ENCODE measurements at places on chromosomes 1 and 21.

- no peak for DNase-seq
These were observed 18.9 kb downstream of the TNNT2 start for GRCh38 chr1:201358596-201358995.

GRCh38 chr1:174656409-174657059 is 208.8 kb downstream of the GPR52 start:
- DNase-seq, result no peak

GRCh38 chr1:170586321-170587252 is 54.6 kb downstream of the GORAB start:
- no peak for DNase-seq

DNA sequence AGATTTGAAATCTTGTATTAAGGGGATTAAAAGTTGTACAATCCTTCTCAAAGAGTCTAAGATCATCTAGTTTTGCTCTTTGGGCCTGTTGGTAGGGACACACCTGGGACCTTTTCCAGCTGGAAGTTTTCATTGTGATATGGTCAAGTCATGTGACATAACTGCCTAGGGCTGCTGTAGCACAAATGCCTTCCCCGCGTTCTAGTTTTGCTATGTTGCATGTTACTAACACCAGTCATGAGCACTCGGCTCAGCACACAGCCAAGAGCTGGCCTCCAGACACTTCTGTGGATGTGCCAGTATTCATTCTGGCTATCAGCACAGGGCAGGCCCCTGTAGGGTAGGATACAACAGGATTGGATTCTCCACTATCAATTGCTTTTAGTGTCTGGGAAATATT is 14.6 kb upstream of the FLG2 start:
- DNase-seq, result no peak

GRCh38 chr1:8462371-8462892 is 144.5 kb downstream of the SLC45A1 start:
- no peak for DNase-seq

DNA sequence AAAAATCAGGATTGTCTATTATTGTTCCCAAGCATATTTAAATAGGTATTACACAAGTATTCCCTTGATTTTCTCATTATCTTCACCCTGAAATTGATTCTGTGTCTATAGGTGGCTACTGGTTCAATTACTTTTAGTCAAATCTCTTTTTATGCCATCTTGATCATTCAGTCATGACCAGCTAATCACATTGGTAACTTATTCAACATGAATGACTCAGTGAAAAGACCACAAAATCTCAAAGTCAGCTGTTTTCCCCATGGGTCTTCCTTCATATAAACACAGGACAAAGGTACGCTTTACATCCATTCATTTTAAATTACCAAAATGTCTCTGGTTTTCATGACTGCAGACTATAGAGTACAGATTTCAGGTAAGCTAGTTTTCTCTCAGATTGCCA is 23.7 kb upstream of the NRIP1 start:
- DNase-seq, result no peak

DNA sequence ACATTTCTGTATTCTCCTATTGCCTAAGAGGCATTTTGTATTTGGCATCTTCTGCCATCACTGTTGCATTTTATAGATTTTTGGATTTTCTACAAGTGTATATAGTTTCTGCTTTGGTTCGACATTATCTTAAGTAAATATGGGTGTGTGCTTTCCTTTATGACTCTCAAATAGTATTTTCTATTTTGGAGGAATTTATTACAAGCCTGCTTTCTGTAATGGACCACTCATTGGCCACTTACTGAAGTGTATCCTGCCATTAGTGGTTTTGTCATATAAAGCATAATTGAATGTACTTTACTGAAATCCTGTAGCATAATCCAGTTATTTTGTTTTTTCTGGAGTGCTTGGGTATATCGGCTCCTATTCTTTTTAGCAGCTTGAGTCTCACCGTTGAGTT is 184.3 kb downstream of the PATJ start:
- DNase-seq, result no peak

GRCh38 chr1:231913493-231913892 is 286.9 kb downstream of the DISC1 start:
- DNase-seq, result no peak

GRCh38 chr1:165915932-165916348 is 88.5 kb downstream of the UCK2 start:
- no peak for DNase-seq

GRCh38 chr1:236395230-236395946 is 1.3 kb downstream of the EDARADD start:
- DNase-seq, result no peak

DNA sequence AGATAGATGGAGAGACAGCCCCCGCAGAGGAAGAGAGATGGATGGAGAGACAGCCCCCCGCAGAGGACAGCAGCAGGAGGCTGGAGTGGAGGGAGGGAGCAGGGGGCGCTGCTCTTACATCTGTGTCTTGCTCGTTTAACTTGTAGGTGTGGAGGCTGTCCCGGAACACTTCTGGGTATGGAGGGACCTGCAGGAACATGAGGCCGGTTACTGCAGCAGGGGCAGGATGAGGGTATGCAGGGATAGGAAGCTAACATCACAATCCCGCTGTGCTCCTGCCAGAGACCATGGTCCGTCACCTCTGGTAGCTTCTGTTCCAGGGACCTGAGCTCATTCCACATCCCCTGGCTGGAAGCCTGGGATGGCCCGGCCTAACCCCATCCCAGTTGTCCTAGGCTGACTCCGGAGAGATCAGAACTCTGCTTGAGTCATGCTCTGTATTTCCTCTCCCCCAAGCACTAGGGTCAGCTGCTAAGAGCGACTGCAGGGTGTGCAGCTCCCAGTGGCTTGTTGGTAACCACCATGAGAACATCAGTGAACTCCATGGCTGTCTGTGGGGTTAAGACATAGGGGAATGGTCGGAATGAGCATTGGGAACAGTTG is 36.7 kb upstream of the GOLT1A start:
- DNase-seq, result no peak

DNA sequence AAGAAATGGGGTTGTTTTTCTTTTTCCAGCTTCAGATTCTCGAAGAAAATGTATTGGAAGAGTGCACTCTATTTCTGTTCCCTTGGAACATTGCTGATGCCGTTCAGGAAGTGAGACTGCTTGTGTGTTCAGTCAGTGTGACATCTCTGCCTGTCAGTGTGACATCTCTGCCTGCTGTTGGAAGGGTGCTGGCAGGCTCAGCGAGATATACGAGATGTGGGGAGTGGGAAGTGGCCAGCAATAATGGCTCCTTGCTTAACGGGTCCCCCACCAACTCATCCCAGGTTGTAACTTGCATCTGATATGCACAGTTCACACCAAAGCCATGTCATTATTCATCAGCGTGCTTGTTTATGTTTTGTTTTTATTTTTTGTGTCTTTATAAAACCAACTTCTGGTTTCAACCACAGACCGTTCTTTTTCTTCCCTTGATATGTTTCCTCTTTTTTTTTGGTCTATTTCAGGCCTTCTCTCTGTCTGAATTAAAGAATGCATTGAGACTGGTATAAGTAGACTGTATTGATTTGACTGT is 145.4 kb downstream of the GALNT2 start:
- no peak for DNase-seq

DNA sequence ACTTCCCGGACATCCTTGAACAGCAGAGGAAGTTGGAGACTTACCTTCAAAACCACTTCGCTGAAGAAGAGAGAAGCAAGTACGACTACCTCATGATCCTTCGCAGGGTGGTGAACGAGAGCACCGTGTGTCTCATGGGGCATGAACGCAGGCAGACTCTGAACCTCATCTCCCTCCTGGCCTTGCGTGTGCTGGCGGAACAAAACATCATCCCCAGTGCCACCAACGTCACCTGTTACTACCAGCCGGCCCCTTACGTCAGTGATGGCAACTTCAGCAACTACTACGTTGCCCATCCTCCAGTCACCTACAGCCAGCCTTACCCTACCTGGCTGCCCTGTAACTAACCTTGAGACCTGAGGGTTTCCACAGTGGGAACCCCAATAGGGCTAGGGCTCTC is 17.9 kb downstream of the TENT5C start:
- no peak for DNase-seq

DNA sequence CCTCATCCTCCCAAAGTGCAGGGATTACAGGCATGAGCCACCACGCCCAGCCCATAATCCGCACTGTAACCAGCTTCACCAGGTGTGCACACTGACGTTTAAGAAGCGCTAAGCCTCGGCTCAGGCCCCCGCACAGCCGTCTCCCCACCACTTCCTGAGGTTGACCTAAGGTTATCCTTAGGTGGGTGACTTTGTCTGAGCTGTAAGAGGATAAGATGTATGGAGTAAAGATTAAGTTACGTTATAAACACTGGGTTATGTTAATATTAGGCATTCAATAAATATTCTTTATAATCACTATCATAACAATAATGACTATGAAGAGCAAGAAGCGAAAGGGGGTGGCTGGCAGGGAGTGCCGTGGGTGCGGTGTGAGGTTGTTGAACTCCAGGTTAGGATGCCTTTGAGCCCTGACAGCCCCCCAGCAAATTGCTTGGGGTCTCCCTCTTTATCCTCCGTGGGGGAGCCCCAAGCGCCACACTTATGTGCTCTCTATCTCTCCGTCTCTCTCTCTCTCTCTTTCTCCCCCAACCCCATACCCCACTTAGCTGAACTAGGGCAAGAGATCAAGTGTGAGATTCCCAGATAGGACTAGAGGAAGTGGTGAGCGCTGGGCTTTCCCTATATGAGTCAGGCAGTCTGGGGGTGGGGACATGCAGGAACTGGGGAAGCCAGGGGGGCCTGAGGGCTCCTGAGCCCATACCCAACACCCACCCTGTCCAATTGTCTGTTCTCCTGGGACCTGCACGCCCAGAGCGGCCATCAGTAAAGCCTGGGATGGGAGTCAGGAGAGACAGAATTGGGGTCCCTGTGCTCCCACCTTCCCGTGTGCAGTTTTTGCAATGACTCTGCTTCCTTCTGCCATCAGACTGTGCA is 7.6 kb downstream of the EFHD2 start:
- no peak for DNase-seq
